ENCODE measurements at places on chromosomes 7 and 10. TPM values are rescaled to one million over a fixed set of nuclear protein-coding genes. Genes with fewer than 3 reads are reported as not detected.

PLXDC2 gene
- 3.4 TPM for polyA plus RNA-seq

NPSR1 gene
- not detected for polyA plus RNA-seq

PKD1L1 gene
- polyA plus RNA-seq = 0.28 TPM

BMPER gene
- polyA plus RNA-seq = 2.1 TPM

GNAT3 gene
- not detected for polyA plus RNA-seq

PTPRN2 gene
- 45.5 TPM for polyA plus RNA-seq

BMPR1A gene
- polyA plus RNA-seq = 29.9 TPM

C10orf53 gene
- not detected for polyA plus RNA-seq

SAMD9 gene
- not detected for polyA plus RNA-seq

MMRN2 gene
- polyA plus RNA-seq = not detected

SEC24C gene
- polyA plus RNA-seq = 43.0 TPM

TYW1 gene
- 10.2 TPM for polyA plus RNA-seq

CYP2C18 gene
- not detected for polyA plus RNA-seq
